ENCODE measurements at places on chromosomes 13 and 19.

DNA sequence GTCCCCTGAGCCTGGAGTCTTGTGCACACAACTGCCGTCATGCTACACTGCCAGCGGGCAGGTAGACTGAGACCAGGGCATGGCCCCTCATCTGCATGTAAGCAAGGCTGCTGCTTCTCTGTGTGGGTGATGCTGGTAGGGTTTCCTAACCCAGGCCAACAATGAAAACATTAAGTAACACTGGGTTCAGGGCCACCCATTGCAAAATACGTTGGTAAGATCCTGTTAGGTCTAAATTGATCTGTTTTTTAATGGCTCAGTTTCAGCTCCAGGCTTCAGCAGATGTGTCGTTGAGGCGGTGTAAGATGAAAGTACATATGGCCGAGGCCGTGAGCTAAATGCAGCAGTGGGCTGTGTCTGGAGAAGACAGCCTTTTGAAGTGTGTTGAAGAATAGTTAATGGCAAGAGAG is 383.4 kb downstream of the IRS2 start:
- DNase-seq = no peak

- DNase-seq = no peak
Observed at GRCh38 chr19:38917921-38918491, 6.0 kb upstream of the CCER2 start.

GRCh38 chr19:47296036-47296435 is 13.6 kb upstream of the C5AR1 start:
- DNase-seq = peak; percentile 90

DNA sequence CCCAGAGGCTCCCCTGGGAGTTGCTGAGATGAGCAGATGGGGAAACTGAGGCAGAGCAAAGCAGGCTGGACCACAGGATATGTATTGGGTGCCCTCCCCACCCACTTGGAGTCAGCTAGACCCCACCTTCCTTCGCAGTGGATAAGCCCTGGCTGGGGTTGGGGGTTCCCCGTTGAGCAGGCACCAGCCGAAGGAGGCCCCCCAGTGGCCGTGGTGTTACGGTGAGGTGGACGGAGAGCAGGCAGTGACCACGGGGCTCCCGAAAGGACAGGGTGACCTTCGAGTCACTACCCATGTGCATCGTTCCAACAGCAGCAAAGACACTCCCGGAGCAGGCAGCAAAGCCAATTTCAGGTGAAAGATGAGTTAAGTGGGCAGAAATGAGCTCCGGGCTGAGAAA is 62.4 kb upstream of the ADGRE5 start:
- DNase-seq = no peak

DNA sequence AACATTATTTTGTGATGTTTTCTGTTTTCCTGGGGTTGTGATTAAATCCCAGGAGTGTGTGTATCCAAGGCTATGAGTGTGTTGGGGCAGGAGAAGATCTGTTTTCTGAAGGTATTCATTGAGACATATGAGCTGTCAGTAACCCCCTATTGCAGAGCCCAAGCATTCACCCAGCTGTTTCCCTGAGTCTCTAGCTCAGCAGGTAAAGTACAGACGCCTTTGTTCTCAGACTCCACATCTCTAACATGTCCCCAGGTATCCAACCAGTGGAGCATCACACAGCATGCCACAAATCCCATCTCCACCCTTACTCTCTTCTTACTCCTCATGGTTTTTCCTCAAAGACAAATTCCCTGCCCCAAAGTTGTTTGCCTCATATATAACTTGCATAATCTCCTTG is 213.6 kb downstream of the PCDH20 start:
- no peak for DNase-seq

DNA sequence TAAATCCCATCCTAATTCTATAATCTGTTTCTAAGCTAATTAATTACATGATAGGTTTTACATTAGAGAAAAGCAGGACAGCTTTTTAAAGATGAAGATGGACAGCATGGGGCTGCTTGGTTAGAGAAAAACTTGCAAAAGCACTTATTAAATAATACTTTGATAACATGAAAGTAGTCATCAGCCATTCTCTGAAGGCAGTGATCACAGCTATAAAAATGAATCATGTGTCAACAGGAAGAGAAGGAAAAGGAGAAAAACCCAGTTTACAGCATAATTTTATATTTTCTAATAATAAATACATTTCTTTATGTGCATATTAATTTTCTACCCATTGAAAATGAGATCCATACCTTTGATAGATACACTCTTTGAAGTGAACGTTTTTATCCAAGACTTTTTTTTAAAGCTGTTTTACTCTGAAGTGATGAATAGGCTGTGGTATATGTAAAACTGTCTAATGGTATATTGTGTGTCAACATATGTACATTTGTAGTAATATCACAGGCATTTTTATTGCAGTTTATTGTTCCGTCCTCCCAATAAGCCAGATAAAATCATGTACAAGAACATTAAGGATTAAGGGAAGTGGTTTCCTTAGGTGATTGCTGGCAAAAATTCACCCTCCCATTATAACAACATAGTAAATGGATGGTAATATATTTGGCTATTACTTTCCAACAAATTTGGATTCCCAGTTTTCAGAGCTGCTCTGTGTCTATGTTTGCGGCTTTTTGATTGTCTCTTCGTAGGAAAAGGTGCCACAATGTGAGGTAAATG is 1.3 kb upstream of the KLF5 start:
- DNase-seq = no peak

DNA sequence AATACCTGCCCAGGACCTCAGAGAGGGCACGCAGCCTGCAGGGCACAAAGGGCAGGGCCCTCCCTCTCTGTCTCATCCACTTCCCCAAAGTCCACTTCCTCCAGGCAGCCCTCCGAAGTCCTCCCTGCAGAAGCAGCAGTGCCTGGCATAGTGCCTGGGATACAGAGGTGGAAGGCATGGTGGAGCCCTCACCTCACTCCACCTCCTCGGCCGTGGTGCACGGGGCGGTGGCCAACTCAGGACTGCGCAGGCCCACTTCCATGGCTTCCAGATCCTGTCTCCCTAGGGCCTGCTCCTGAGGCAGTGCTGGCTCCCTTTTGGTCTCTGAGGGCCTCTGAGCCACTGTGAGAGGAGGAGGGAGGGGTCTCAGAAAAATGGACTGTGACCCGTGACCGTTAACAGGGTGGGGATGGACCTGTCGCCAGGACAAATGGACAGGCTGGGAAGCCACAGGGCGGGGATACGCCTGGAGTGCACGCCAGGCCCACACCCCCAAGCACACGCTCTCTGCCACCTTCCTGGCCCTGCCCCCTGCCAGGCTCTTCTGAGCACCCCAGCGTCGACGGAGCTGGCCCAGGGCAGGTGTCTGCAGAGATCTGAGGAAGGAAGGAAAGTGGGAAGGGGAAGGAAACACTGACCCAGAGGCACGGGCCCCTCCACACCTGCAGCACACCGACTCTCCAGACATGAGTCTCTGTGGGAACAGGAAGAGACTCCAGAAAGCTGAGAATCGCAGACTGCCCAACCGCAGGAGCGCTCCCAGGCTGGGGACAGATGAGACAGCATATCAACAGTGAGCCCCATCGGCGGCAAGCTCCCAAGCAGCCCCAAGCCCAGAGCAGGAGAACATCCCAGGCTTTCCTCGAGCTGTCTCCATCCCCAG is 8.4 kb downstream of the REXO1 start:
- DNase-seq = no peak

GRCh38 chr13:37700887-37701286 is 102.3 kb upstream of the POSTN start:
- no peak for DNase-seq

DNA sequence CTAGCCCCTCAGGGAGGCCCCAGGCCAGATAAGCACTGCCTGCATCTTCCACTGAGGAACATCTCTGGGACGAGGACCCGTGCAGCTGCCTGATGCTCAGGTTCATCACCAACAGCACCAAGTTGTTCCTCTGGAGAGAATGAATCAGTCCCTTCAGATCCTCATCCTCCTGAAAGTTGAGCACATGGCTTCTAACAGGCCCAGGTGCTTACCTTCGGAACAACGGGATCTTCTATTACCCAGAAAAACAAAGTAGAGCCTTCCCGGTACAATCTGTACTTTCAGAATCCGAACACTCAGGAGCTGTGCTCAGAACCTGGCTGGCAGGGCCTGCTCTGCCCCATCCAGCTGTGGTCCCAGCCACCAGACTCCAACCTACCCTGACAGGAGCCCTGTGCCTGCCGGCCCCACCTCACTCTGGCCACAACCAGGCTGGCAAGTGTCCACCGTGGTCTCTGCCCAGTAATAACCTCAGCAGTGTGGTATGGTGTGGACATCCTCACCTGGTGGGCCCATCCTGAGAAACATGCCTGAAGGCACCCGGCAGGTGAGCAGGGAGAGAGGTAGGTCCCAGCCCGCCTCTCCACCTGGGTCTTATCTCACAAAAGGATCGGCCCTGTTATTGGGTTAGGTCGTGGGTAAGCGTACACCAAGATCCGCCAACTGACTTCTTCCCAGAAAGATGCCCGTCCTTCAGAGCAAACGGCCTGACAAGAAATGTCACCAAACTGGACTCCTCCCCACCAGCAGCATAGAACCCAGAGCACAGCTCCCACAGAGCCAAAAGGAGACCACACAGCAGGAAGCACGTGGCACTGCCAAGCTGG is 34.1 kb downstream of the ELL start:
- no peak for DNase-seq

DNA sequence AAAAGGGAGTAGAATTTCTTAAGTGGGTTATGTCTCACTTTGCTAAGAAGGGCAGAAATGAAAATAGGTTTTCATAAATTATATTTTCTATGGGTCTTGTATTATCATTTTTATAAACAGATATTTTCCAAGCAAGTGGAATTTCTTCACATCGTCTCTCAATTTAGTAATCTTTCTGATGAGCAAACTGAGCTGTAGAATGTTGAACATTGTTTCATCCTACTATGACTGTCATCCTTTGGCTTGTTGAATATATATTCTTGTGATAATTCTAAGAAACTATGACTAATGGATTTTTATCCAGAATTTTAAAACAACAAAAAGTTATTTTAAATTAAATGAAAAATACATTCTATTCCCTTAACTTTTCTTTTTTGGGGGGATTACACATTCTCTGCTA is 313.8 kb downstream of the ENOX1 start:
- DNase-seq = no peak

- DNase-seq = no peak
Observed at GRCh38 chr19:33796164-33796875, at the start of gene KCTD15. Gene KCTD15 (plus strand): TSS chr19:33796870. CDS start chr19:33800455, 3,585 bp downstream.

DNA sequence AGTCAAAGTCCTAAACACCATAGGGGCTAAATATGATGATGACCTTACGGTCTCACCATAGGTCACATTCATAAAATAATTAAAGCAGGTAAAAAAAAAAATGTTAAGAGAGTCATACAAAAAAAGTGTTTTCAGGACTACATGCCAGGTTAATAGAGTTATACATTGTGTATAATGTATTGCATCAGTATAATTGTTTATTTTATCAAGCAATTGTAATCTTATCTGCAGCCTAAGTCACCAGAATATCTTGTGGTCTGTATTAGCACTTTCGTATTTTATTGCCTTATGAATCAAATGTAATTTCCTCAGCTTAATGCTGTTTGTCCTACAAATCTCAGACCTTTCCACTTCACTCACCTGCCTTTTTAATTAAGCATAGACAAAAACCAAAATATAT is 972.9 kb upstream of the PCDH20 start:
- no peak for DNase-seq

- DNase-seq = no peak
Observed at GRCh38 chr19:12546903-12547302, 4.4 kb downstream of the ZNF564 start.

GRCh38 chr19:40174092-40174491 is 17.1 kb upstream of the MAP3K10 start:
- DNase-seq = no peak

DNA sequence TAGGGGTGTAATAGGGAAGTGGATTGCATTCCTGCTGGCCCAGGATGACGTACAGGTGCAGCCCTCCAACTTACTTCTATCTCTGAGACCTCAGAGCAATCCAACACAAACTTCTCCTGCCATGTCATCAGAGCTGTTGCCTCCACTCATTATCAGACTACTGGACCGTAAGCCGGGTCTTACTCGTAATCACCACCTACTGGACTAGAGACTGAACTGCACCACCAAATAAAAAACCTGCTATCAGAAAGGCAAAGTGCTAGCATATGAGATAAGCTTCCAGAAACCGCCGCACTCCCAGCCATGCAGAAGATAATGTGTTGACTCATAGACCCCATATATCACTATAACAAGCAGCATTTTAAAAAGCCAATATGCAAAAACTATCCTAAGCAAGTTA is 102.0 kb downstream of the SLITRK1 start:
- DNase-seq = peak; percentile 10

DNA sequence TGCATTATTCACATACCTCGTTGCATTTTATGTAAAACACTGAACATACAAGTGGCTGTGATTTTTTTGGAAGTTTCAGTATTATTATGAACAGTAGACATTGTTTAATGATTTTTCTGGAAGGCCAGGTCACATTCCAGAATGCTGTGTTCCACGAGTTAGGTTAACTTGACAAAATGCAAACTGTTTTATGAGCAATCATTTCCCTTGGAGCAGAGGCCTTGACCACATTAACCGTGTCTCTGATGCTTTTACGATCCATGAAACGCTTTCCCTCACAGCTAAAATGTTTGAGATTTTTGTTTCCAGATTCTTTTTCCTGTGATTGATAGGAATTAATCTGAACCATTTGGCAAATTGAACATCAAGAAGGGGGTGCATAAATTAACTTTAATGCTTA is 57.8 kb downstream of the MBNL2 start:
- DNase-seq = no peak

- no peak for DNase-seq
Observed at GRCh38 chr19:46809534-46810272, 21.3 kb upstream of the SLC1A5 start.

DNA sequence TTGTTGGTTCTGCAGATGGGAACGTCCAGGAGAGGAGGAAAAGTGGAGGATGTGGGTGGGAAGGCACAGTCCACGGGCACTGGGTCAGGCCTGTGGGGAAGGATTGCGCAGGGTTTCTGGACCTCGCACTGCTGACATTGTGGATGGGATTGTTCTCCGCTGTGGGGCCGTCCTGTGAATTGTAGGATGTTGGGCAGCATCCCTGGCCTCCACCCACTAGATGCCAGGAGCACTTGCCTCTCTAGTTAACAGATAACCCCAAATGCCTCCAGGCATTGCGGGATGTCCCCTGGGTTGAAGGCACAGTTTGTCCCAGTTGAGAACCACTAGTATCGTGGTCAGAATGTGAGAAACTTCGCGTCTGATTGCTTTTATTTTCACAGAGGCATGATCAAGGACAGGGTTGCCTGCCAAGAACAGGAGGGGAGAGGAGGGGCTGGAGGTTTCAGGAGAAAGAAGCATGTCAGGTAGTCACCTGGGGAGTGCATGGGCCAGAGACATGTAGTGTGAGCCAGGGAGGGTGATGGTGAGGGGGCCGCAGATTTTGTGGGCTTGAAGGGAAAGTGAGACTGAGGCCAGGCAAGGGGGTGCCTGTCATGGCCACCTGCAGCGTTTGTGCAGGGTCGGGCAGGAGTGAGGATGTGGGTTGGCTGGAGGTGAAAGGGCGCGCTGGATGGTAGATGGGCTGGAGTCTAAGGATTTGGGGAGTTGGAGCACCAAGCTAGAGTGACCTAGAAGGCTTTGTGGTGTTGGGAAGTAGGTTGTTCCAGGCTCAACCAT is 3.2 kb downstream of the ZNF628 start:
- DNase-seq = no peak

DNA sequence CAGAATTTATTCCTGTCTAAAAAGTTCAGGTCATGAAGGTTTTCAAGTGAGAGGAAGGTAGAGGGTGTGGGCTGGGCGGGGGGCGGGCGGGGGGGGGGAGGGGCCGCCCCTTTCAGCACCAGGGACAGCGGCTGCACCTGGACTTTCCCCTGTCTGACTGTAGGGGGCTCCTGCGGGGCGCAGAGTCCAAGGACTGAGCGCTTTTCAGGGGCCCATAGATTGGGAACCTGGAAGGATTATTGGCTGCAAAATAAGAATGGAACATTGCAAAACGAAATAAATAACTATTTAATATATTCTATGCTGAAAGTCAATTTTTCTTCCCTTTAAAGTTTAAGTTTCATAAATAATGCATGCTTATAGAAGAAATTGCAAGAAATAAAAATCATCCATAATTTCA is 8.9 kb upstream of the CYP4F3 start:
- DNase-seq = no peak

Data from activated CD4-positive, alpha-beta T cell treated with anti-CD3 and anti-CD28 coated beads, Interleukin-2, Interleukin-4, amounts not matched to agents 100 ng/mL and 50 ng/mL, durations not matched to agents 16 hours and 8 hours (primary cell).